ENCODE measurements at places on chromosomes 3 and 15.

GRCh38 chr3:93979850-93980676 lies at the start of gene ARL13B:
TSS of gene ARL13B (plus strand) at chr3:93980155. CDS start at chr3:93980424, 269 bp downstream.
- DNase-seq, result peak; percentile 55

GRCh38 chr15:37135225-37135624 lies 34.9 kb upstream of the MEIS2 start:
- DNase-seq, result no peak

DNA sequence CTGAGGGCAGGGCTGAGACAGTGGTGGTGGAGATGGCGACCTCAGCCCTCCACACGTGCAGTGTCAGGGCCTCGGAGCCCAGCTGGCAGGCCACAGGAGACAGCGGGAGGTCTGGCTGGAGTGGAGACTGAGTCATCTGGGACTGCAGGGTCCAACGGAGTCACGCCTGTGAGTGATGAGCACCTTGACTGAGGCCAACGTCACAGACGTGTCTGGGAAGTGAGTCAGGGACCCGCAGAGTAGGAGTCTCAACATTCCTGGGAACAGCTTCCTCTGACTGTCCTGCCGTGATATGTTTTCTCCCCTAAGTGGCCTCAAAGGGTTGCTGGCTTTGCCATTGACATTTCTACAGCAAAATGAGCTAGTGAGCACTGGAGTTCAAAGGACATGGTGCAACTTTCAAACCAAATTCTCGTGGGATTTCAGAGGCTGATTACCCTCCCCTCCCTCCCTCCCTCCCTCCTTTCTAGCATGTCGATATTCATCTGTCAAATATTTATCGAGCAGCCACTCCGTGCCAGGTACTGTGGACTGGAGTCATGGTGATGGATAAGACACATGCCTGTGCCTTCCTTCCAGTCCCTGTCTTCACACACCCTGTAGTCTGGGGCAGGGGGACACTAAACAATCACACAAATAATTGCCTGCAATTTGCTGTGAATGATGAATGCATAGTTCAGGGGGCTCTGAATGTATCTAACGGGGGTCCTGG lies 53.3 kb upstream of the AMOTL2 start:
- DNase-seq, result no peak

DNA sequence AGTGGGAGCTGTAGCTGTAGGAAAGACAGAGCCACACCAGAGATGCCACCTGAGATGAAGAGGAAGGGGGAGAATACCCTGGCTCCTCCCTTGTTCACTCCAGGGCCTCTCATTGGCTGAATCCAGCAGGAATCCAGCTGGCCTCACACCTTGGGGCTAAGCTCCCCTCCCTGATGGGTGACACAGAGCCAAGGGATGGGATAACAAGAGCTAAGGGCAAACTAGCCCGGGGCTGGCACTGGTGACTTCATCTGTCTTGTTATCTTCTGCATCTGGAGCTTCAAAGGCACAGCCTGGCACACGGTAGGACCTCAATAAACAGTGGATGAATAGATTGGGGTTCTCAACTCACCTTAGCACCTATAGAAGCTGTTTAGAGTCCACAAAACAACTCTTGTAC lies 13.8 kb upstream of the GATA2 start:
- DNase-seq, result no peak

- no peak for DNase-seq
These were observed 154.4 kb downstream of the XXYLT1 start for GRCh38 chr3:195116407-195117185.

GRCh38 chr15:63504979-63505841 lies 817 bp downstream of the USP3 start:
- DNase-seq, result no peak
